ENCODE measurements at places on chromosomes 16 and 17.
A peak's percentile ranks its signal among the peaks of the same experiment; 100 is the strongest.

GRCh38 chr17:75587675-75588595, at the start of gene MYO15B:
Gene MYO15B (plus strand): TSS chr17:75587800. CDS start chr17:75588058, 258 bp downstream.
- DNase-seq, result no peak

DNA sequence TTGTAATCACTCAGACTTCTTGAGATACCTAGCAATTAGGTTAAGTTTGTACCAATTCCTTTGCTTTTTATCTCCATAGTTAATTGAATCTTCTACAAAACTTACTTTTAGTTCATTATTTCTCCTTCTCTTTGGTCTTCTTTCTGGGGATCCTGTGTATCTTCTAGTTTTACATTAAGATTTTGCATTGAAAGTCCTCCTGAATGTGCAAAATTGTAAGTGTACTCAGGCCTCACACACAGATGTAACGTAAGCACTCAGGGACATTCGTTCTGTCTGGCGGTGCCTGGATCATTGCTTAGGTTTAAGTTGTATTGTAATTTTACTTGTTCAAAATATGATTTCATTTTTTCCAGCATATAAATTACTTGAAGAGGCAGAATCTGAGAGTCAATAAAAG, 222.6 kb upstream of the CPHXL start:
- DNase-seq, result no peak

GRCh38 chr17:64984181-64984580, 64.9 kb upstream of the LRRC37A3 start:
- no peak for DNase-seq

DNA sequence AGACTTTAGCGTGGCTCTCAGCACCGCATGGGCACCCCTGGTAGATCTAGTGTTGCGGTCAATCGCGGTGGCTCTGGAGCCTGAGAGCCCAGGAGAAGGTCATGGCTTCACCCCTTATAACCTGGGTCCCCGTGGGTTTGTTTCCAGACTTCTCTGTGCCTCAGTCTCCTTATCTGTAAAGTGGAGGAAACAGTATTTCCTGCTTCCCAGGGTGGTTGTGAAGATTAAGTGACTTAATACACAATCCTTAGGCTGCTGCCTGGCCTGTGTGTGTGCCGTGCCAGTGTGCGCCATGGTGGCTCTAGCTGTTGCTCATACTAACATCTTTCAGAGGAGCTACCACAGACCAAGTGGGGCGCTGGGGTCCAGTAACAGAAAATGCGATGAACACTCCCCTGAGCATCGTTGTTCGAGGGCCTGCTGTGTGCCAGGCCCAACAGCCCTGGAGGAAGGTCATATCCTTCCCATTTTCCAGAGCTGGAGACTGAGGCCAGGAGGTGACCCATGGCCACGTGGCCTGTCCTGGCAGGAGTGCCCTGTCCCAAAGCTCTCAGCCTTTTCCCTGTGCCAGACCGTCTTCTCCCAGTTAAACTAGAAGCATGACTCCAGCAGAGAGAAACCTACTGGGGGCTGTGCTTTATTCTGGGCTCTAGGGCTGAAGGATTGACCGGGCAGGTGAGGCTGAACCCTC, 70.1 kb downstream of the CMIP start:
- no peak for DNase-seq

DNA sequence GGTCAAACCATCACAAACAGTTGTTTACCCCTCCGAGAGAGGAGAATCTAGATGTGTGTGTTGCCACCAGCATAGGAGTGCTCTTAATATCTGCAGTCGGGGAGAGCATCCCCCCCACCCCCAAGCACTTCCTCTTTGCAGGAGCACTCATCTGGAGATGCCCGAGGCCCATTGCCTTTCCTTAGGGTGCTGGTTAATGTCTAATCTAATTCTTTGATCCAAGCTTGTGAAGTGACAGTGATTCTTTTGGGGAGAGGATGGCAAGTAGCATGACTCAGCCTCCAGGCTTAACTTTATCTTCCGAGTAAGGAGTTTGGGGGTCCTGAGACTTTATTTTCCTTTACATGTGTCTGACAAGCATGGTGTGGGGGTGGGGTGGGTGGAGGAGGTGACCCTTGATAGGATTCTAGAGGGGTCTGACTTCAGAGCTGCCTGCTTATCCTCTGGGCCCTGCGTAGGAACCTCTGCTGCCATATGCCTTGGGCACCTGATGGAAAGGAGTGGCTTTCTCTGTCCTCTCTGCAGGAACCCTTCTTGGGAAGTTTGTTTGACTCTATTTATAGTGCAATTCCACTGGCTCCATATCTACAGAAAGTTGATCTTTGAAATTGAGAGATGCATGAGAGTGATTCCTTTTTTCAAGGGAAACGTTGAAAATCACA, 207.1 kb downstream of the SPECC1 start:
- DNase-seq, result no peak

DNA sequence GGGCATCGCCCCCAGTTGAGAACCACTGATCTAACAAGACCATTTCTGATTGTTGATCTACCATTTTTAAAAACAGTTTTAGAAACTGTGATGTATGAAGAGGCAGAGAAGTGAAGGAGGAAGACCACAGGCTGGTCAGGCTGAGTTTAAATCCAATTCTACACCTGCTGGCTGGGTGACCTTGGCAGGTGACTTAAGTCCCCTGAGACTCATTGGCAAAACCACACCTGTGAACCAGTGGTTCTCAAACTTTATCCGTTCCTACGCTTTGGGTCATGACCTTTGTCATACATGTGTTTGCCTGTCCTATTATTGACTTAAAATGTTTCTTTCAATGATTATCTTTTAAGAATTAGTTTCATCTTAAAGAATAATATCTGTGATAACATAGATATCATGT, 2.3 kb downstream of the GP2 start:
- no peak for DNase-seq

DNA sequence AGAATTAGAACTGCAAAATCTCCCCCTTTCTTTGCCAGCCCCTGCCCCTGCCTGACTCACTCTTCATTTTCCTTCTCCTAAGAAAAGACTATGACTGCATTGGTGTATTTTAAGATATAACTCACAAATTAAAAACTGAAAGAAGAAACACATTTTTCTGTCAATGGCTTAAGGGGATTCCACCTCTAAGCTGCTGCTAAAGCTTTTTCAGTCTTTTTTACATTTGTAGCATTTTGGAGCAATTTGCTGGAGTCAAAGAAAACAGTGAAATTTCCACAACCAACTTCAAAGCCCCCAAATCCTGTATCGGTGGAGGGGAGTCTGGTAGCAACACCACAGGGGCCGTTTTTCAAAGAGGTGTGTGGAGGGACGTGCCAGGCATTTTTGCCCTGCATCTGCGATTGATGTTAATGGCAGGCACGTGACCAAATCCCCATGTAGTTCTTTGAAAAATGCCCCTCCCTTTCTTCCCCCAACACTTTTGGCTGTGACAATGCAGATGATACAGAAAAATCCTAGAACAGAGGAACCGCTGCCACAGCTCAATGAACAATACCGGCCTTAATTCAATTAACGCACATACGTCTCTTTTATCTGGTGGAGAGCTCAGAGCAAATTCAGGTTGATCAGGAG, 28.5 kb downstream of the MAF start:
- no peak for DNase-seq

DNA sequence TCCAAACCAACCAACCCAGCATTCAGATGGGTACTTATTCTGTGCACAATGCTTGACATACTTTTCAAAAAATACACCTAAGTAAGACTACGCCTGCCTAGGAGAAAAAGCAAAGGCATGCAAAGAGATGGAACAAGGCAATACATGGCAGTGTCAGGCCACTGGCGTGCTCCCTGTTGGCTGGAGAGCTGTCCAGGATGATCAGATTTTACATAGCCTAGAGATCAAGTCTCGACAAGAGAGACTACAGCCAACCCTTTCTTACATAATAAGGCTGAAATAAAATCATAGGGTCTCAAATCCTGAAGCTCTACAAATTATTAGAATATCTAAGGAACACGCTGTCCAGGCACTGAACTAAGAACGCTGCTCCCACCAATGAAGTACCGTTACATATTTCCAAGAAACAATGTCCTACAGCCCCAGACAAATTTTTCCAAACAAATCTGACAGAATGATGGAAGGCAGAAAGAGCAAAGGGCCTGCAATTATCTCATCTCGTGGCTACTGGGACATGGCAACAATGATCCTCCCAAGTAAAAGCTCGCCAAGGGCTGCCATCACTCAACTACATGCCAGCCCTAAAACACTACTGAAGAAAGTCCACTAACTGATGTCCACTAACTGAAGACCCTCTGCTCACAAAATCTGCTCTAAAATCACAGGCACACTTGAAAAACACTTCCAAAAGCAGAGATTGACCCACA, 5.1 kb downstream of the RPS15A start:
- no peak for DNase-seq

GRCh38 chr17:27453471-27453870, 2.8 kb upstream of the KSR1 start:
- DNase-seq, result no peak

GRCh38 chr17:36993227-36993626, 44.5 kb downstream of the AATF start:
- DNase-seq, result no peak

- DNase-seq, result no peak
These were observed 65.1 kb downstream of the TMC6 start for GRCh38 chr17:78063489-78063888.

DNA sequence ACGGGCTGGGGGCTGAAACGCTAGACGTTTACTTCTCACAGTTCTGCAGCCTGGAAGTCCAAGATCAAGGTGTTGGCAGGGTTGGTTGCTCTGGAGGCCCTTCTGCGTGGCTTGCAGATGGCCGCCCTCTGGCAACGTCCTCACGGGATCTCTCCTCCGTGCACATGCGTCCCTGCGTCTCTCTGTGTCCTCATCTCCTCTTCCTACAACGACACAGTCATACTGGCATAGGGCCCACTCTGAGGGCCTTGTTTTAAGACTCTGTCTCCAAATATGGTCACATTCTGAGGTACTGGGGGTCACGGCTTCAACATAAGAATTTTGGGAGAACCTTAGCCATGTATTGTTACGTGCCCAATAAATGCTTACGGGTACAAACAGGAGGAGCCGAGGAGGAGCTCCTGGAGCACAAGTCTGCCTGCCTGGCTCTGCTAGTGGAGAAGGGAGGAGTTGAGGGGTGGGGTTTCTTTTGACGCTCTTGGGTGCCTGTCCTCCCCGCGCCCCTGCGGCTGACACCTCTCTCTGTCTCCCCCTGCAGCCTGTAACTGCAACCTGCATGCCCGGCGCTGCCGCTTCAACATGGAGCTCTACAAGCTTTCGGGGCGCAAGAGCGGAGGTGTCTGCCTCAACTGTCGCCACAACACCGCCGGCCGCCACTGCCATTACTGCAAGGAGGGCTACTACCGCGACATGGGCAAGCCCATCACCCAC, 141.1 kb downstream of the NTN1 start:
- DNase-seq, result no peak

DNA sequence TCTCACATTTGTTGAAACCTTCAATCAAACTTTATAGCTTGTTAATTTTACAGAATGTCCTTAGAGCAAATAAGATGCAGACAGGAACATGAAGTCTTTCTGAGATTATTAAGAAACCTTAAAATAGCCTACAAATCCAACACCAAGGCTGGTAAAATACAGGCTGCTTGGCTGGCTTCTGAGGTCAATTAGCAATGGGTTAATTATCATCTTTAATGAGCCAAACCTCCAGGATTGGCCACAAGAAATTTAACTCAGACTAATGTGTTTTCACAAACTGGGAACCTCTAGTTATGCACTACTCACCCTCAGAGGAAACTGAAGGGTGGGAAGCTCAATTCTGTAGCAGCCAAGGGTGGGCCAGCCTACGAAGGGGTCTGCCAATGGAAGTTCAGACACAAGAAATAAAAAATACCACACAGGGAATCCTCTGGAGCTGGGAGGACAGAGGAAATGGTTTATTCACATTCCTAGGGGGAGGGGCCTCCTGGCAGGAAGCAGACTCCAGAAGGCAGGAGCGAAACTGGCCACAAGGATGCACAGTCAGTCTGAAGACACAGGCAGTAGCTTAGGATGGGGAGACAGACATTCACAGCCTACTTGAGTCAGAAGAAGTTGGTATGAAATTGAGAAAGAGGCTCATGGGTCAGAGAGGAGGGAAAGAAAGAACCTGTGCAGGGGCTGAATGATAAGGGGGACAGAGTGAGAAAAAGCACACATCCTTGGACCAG, 36.1 kb downstream of the HIC1 start:
- no peak for DNase-seq

DNA sequence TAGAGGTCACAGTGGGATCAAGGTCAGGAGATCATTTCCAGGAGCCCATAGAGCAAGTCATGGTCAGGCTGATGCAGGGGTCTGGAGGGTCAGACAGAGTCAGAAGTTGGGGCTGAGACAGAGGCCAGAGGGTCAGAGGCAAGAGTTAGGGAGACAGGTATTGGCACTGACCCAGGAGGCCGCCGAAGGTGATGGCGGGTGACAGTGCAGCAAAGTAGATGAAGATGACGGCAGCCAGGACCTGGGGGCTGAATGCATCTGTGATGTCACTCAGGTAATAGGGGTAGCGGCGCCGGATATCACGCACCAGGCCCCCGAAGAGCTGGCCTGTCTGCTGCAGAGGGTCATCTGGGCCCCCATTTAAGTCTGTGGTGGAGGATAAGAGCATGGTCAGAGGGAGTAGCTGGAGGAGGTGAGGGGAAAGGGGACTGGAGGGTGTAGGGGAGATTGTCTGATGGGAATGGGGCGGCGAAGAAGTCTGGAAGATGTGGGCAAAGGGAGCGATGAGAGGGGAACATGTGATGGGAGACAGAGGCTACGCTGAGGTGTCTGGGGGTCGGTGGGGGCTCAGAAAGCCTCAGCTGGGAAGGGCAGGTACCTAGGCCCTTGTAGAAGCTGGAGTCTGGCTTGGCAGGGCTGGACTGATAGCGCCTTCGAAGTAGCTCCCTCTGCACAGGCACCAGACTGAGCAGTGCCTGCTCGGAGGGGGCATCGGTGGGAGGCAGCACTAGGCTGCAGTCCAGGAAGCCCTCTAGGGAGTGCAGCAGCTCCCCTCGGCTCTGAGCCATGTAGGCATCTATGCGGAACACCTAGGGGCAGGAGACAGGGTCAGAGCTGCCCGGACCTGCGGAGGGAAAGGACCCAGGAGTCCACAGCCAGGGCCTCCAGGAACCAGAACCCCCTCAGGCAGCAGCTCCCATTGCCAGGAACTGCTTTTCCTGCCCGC, 9.8 kb downstream of the SLC4A1 start:
- DNase-seq, result no peak

- no peak for DNase-seq
These were observed 7.7 kb upstream of the PIEZO1 start for GRCh38 chr16:88792668-88793250.

- no peak for DNase-seq
These were observed 253.1 kb upstream of the DYNLRB2 start for GRCh38 chr16:80287674-80288073.

- peak; percentile 46 for DNase-seq
These were observed 56.4 kb downstream of the SLC6A2 start for GRCh38 chr16:55711959-55712876.

- DNase-seq, result no peak
These were observed 187.0 kb downstream of the SEC14L1 start for GRCh38 chr17:77327566-77328464.

DNA sequence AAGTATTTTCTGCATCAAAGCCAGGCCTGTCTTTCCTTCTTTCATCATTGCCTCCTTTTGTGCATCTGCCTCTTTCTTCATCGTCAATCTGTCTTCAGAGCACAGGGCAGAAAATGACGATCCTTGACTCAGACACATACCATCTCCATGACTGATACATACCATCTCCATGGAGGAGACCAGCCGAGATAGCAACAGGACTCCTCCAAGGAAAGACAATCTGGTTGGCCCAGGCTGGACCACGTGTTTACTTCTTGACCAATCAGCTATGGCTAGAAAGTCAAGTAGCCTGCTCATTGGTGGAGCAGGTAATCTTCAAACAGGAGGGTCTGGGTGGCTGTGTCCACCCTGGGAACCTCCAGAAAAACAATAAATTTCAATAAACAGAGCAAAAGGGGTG, 164.6 kb downstream of the CPPED1 start:
- no peak for DNase-seq

Measured in NCI-H2107 (cell line).